ENCODE measurements at places on chromosomes 11 and 22.

- DNase-seq: no peak
Measured at GRCh38 chr22:44664149-44664548, 37.9 kb upstream of the PRR5 start.

DNA sequence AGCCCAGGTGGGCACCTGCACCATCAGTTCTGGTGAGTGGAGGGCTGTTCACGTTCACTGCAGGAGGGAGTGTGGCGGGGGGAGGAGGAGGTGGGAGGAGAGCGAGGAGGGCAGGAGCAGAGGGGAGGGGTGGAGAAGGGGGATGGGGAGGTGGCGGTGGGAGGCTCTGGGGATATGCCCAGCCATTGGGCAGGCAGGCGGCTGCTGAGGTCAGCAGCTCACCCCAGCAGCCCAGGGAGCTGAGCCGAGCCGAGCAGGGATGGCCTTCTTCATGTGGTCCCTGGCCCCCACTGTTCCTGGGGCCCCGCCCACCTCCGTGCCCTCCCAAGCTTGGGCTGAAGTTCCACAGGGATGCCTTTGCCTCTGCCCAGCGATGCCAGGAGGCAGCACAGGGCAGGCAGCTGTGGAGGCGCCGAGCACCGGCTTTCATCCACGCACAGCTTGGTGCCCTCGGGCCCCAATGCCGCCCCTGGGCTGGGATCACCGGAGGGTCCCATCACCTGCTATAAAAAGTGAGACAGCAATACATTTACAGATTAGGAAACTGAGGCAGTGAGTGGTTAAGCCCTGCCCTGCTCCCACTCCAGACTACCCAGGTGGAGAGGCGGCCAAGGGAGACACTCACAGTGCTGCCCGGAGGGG, 21.6 kb downstream of the RTN4R start:
- DNase-seq: no peak

GRCh38 chr11:60981515-60981914, 10.0 kb downstream of the CD6 start:
- no peak for DNase-seq

- no peak for DNase-seq
Measured at GRCh38 chr11:113048820-113049768, 87.9 kb downstream of the NCAM1 start.

GRCh38 chr11:102220728-102221467, 96.4 kb upstream of the BIRC3 start:
- DNase-seq: no peak

DNA sequence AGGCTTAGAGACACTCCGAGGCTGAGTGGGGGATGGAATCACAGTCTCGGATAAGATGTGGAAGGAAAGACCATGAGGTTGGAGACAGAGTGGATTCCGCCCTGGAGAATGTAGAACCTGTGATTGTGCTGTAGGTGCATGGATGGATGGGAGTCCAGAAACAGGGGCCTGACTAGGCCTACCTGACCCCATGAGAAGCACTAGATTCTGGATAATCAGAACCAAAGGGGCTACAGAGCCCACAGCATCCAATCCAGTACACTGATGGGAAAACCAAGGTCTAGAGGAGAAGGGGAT, 32.3 kb upstream of the FCHSD2 start:
- no peak for DNase-seq

- DNase-seq: no peak
Measured at GRCh38 chr22:23179381-23180299, 669 bp upstream of the BCR start.

GRCh38 chr22:17368554-17369438, 464 bp upstream of the CECR2 start:
- no peak for DNase-seq

- DNase-seq: no peak
Measured at GRCh38 chr22:31150615-31151014, 9.4 kb upstream of the RNF185 start.

DNA sequence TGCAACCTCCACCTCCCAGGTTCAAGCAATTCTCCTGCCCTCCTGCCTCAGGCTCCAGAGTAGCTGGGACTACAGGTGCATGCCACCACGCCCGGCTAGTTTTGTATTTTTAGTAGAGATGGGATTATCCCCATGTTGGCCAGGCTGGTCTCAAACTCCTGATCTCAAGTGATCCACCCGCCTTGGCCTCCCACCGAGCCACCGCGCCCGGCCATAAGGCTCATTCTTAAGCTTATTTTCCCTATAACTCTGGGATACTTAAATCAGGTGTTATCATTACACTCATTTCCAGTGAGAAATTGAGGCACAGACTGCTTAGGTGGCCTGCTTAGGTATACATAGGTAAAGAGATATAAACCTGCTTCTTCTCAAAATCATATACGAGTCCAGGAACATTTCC, 188.3 kb upstream of the MTNR1B start:
- DNase-seq: no peak

DNA sequence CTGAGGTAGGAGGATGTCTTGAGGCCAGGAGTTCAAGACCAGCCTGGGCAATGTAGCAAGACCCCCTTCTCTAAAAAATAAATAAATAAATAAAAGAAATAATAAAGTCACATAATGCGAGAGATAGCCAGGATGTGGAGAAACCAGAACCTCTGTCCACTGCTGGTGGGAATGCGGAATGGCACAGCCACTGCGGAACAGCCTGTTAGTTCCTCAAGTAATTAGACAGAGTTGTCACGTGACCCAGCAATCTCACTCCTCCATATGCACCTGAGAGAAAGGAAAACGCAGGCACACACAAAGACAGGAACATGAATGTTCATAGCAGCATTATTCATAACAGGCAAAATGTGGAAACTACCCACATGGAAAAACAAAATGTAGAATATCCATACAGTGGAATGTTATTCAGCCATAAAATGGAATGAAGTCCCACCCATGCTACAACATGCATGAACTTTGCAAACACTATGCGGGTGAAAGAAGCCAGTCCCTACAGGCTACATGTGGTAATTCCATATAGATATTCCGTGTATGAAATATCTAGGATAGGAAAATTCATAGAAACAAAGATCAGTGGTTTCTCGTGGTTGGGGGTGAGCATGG, 27.4 kb downstream of the LIF start:
- DNase-seq: no peak

DNA sequence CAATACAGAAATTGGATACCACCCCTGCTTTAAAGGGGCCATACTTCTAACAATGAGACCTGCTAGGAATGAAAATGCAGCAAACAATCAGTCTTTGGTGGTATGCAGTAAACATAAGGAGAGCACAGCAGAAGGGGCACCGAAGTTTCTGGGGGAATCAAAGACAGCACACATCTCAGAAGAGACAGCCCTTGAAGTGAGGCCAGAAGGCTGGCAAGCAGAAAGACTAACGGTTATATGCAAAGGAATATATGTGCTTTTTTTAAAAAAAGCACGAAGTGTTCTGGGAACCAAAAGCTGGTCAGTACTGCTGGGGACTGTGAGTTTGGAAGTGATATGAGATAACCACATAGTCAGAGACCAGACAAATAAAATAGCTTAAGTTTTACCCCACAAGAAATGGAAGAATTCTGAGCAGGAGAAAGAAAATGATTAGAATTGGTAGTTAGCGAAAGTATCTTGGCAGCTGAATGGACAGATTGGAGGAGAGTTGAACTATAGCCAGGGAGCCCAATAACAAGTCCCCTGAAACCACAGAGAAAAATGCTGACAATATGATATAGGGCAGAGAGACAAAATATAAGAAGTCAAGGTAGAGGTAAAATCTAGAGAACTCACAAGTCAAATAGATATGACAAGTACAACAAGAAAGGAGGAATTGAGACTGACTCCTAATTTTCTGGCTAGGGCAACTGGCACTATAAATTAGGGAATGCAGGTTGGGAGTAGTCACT, 125.7 kb downstream of the MRTFA start:
- DNase-seq: no peak

DNA sequence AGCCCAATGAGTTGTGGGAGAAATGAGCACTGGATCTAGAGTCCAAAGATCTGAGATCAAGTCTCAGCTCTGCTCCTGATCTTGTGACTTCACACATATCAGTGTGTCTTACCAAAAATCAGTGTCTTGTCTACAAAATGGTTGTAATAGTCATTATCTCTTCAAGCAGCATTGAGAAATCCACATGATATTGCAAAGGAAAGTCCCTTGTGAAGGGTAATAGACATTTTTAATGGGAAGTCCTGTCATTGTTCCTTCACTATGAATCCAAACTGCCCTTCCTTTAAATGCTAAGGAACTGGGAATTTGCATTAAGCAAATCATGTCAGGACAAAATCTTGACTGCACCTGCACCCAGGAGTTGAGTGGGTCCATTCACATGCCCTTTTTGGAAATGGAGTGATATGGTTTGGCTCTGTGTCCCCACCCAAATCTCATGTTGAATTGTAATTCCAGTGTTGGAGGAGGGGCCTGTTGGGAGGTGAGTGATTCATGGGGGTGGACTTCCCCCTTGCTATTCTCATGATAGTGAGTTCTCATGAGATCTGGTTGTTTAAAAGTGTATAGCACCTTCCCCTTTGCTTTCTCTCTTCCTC, 51.1 kb downstream of the COMMD9 start:
- DNase-seq: no peak

DNA sequence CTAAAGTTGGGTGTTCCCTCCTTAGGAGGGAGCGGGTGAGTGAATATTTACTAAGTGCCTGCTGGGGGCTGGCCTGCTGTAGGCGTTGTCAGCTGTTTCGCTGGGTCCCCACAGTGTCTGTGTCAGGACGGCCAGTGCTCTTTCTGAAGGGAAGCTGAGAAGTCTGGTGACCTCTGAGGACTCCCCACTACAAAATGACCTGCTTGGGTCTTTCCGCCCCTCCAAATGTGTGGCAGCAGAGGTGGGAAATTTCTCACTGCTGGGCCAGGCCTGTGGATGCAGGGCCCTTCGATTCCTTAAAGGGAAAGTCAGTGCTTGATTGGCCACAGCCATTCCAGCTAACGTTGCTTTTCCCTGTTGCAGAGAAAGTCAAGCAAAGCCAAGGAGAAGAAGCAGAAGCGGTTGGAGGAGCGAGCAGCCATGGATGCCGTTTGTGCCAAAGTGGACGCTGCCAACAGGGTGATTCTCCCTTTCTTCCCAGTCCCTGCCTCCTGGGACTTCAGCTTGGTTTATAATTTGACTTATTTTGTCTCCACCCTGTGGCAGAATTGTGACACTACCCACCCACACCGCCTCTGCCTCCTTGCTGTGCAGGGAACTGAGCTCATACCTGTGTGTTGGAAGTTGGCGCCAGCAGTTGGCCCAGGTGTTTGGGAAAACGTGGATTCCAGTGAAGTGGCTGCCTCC, 6.8 kb downstream of the NAA40 start:
- DNase-seq: peak; percentile 32

DNA sequence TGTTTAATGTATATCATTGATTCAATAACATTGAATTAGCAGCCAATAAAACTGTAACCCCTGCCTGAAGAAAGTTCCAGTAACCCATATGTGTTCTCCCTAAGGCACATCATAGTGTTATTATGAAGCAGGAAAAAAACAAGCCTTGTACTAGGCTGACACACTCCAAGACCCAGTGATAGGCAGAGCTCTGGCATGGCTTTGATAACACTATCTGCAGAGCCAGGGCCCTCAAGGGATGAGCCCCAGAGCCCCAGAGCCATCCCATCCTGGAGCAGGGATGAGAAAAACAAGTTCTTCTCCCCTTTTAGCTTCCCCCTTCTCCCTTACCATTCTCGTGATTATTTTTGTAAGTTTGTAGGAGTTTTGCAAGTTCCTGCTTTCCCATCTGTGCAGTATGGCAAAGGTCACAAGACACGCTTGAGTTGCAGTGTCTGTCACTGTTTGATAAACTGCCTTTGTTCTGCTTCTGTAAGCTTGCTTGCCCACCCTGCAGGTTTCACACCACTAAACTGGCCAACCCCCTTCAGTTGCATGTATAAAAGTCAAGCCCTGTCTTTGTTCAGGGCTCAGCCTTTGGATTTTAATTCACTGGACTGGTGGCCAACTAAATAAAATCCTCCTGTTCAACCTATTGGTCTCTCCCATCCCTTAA, 22.3 kb upstream of the GUCY1A2 start:
- no peak for DNase-seq

DNA sequence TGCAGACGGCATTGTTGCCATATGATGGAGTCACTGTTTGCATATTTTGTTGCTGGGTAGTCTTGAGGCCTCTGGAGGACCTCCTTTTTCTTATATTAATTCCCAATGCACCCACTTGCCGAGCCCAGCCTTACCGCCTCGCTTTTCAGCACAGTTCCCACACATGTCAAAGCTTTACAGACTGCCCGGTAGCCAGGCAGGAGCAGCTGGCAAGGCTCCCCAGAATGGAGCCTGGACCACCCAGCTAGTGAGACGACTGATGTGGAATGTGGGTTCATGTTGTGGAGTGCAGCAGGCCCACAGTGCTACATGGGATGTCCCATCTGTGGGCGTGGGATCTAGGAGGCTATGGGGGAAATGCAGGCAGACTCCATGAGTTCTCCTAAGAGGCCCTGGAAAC, 99.4 kb upstream of the MTMR2 start:
- no peak for DNase-seq

- DNase-seq: no peak
Measured at GRCh38 chr11:11665407-11665806, 43.6 kb upstream of the GALNT18 start.

- no peak for DNase-seq
Measured at GRCh38 chr11:126358763-126359160, 3.3 kb downstream of the ST3GAL4 start.

DNA sequence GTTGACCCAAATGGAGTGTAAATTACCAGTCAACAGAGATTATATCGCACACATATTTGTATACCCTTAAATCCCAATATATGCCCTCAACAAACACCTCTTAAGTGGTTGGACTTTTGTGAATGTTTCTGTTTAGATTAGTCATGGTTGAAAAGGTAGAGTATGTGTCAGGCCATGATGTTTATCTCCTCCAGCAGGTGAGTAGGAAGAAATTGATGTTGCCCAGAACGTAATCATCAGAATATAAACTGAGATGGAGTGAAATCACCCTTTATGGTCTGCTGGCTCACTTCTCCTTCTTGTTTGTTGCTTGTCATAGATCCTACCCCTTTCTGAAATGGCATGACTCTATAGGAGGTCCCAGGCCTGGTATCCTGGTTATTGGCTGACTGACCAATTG, 431.8 kb downstream of the ETS1 start:
- DNase-seq: no peak

DNA sequence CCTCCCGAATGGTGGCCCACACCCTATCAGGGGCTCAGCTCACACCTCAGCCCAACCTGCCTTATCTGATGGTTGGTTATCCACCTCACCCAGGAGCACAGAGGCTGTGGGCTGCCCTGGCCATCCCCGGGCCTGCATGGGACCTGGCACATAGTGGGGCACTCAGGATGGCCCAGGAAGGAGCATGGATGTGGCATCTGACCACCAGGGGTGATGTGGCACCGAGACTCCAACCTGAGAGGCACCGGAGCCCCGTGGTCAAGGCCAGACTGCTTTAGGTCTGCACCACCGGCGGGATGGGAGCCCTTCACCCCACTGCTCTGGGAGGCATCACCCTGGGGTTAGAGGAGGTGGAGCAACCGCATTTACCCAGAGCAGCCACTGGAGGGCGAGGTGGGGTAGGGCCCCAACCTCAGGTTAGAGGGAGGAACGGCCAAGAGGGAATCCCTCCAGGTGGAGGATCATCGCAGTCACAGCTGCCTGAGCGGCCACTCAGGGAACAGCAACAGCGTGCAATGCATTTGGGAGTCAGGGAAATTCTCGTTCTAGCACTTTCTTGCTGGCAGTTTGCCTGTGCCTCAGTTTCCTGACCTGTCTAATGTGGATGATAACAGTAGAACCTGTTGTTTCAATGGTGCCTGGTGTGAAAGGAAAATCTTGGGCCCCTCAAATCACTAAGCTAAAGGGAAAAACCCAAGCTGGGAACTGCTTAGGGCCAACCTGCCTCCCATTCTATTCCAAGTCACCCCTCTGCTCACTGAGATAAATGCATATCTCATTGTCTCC, 52.9 kb upstream of the CARS1 start:
- peak; percentile 14 for DNase-seq
